Uterine smooth muscle cell (primary cell): ENCODE measurements at places on chromosomes 2 and 18. TPM values are rescaled to one million over a fixed set of nuclear protein-coding genes. Genes with fewer than 3 reads are reported as not detected.

Gene RAB6D
- not detected in 2 replicates for total RNA-seq

Gene ALPG
- total RNA-seq, result not detected in 2 replicates

Gene POMC
- total RNA-seq, result 1.1 and 1.7 TPM in 2 replicates

Gene PRKAG3
- total RNA-seq, result not detected in 2 replicates

Gene TFCP2L1
- under 0.01 TPM in 2 replicates for total RNA-seq

Gene ZNF532
- 36.0 and 39.5 TPM in 2 replicates for total RNA-seq

Gene GAL3ST2
- total RNA-seq, result 0.25 and 0.44 TPM in 2 replicates

Gene CNDP1
- total RNA-seq, result 0.12 TPM in 1 of 2 replicates, not detected in the other

Gene DNPEP
- total RNA-seq, result 80.4 and 85.0 TPM in 2 replicates

Gene ALPI
- total RNA-seq, result not detected in 2 replicates

Gene MAP4K3
- total RNA-seq, result 59.1 and 65.8 TPM in 2 replicates

Gene ARL5A
- total RNA-seq, result 80.6 and 87.4 TPM in 2 replicates

Gene ALKAL2
- total RNA-seq, result not detected in 2 replicates

Gene AQP4
- not detected in 2 replicates for total RNA-seq

Gene ANKRD30B
- 0.12 and 0.55 TPM in 2 replicates for total RNA-seq

Gene SERPINB7
- 79.4 and 136 TPM in 2 replicates for total RNA-seq

Gene C2orf80
- total RNA-seq, result not detected in 2 replicates

Gene NCKAP5
- 0.55 and 1.6 TPM in 2 replicates for total RNA-seq

Gene MARCHF7
- total RNA-seq, result 141 and 170 TPM in 2 replicates

Gene MEP1B
- not detected in 2 replicates for total RNA-seq

Gene ABCA12
- total RNA-seq, result under 0.01 TPM in 1 of 2 replicates, not detected in the other

Gene IL1RN
- total RNA-seq, result not detected in 2 replicates

Gene SLC5A7
- total RNA-seq, result not detected in 2 replicates

Gene PROKR1
- total RNA-seq, result not detected in 2 replicates

Gene TRIM43
- not detected in 2 replicates for total RNA-seq

Gene VSNL1
- total RNA-seq, result 0.77 and 0.87 TPM in 2 replicates

Gene METAP1D
- 6.6 and 8.6 TPM in 2 replicates for total RNA-seq

Gene MROH2A
- not detected in 2 replicates for total RNA-seq

Gene LIMS3
- 13.9 and 14.7 TPM in 2 replicates for total RNA-seq

Gene NPAS2
- total RNA-seq, result 7.2 and 14.4 TPM in 2 replicates

Gene SEPTIN2
- total RNA-seq, result 328 and 388 TPM in 2 replicates

Gene TDRD15
- not detected in 2 replicates for total RNA-seq

Gene SLC9A4
- not detected in 2 replicates for total RNA-seq

Gene ATF2
- 44.6 and 59.7 TPM in 2 replicates for total RNA-seq

Gene COLEC11
- under 0.01 TPM in 1 of 2 replicates, not detected in the other for total RNA-seq

Gene SPAG16
- 14.9 and 27.4 TPM in 2 replicates for total RNA-seq

Gene TTC39C
- total RNA-seq, result 20.8 and 31.5 TPM in 2 replicates

Gene ARMC9
- 89.6 and 150 TPM in 2 replicates for total RNA-seq

Gene OSBPL1A
- 47.5 and 67.2 TPM in 2 replicates for total RNA-seq

Gene UGT1A5
- total RNA-seq, result not detected in 2 replicates

Gene OTOS
- not detected in 2 replicates for total RNA-seq

Gene PTPN18
- total RNA-seq, result 11.0 and 16.0 TPM in 2 replicates

Gene DES
- total RNA-seq, result 284 and 858 TPM in 2 replicates

Gene APCDD1
- total RNA-seq, result not detected in 2 replicates

Gene CHRND
- total RNA-seq, result not detected in 2 replicates

Gene PLGLB2
- total RNA-seq, result 0.33 and 2.1 TPM in 2 replicates

Gene AGXT
- total RNA-seq, result under 0.01 TPM in 1 of 2 replicates, not detected in the other

Gene CHST10
- total RNA-seq, result 11.0 and 14.2 TPM in 2 replicates

Gene C2orf66
- total RNA-seq, result under 0.01 and 0.12 TPM in 2 replicates

Gene ACKR3
- total RNA-seq, result 0.25 TPM in 1 of 2 replicates, not detected in the other

Gene CNGA3
- total RNA-seq, result not detected in 2 replicates

Gene RND3
- 1,131 and 2,039 TPM in 2 replicates for total RNA-seq

Gene HMSD
- total RNA-seq, result 0.25 and 0.89 TPM in 2 replicates

Gene ZAP70
- 0.12 TPM in 1 of 2 replicates, not detected in the other for total RNA-seq
